Cardiac muscle cell (in vitro differentiated cells and primary cell): ENCODE measurements at places on chromosomes 7 and 10.

- DNase-seq, result no peak
Observed at GRCh38 chr7:43803865-43804264, 45.4 kb downstream of the BLVRA start.

DNA sequence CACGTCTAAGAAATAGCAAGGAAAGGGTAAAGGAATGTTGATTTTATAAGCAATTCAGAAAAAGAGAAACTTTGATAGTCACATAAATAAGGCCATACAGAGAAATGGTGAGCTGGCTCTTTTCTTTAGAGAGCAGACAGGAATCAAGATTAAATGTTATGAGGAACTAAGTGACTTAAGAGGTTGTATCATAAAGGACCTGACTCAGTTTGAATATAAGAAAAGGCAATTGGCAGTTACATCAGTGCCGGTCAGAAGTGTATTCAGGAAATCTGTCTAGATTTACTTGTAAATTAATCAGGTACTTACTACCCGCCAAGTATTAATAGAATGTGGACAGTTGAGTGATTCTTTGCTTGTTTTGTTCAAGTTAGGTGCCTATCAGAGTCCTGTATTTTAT lies 2.1 kb downstream of the MRPL32 start:
- no peak for DNase-seq

GRCh38 chr7:53218730-53219504 lies 183.5 kb downstream of the POM121L12 start:
- DNase-seq, result peak; percentile 45

- no peak for DNase-seq
Observed at GRCh38 chr7:471191-471865, 48.3 kb downstream of the PDGFA start.

DNA sequence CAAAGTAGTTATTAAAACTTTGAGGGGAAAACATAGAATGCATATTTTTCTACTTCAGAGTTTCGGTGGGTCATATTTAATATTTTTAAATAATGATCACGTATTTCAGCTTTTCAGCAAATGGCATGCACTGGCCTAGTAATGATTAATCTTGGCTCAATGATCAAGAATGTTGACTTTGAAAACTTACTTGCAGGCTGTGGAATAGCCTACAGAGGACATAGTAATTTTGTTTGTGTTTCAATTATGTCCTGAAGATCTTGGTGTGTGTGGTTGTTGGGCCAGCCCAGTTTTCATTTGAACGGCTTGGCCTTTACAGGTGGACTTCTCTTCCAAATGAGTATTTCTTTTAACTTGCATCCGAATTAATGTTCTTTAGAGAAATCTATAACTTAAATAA lies 35.1 kb downstream of the ADD3 start:
- DNase-seq, result no peak

DNA sequence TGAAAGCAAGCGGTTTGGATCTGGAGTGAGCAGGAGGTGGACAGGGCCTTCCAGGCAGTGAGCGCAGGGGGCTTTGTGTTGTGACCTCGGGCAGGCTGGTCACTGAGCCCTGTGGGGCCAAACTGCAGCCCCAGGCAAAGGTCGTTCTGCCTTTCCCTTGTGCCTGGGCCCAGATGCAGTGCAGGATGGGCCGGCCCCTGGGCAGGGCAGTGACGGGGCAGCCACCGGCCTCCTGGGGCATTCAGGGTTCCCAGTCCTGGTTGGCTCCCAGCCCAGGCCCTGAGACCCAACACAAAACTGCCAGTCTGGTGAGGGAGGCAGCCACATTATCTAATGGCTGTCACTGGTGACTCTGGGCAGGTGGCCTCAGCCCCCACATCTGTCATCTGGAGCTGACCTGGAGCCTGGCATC lies 7.1 kb downstream of the ARPC1B start:
- DNase-seq, result no peak

- no peak for DNase-seq
Observed at GRCh38 chr10:56318816-56319215, 42.2 kb downstream of the ZWINT start.

GRCh38 chr10:33066558-33067236 lies 108.7 kb upstream of the ITGB1 start:
- DNase-seq, result no peak

DNA sequence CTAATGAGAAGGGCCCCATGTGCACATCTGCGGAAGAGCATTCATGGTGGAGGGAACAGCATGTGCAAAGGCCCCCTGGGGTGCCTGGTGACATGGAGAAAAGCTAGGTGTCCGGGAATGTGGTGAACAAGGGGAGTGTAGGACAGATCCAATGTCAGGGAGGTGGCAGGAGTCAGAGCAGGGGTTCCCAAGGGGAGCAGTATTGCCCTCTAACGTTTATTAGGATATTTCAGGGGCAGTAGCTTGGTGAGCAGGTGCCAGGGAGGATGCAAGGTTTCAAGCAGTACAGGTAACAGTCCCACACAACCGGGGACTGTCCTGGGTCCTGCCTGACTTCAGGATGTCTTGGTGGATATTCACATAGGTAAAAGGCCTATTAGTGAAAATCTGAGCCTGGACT lies 209.6 kb downstream of the EMX2 start:
- DNase-seq, result no peak

DNA sequence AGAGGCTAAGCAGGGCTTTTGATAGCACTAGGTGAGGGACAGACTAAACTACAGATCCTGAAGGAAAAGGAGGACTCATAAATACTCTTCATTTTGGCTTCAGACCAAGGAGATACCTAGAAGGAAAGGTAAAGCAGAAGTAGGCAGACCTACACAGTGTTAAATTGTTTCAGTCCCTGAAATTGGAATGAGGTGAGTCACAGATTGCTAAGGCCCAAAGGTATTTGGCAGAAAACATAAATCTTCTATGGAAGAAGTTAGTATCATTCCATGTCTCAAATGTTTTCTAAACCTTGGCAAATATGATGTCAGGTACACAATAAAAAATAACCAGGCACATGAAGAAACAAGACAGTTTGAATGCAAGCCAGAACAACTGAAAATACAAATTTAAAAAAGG lies 30.0 kb downstream of the MTERF1 start:
- peak; percentile 14 for DNase-seq

DNA sequence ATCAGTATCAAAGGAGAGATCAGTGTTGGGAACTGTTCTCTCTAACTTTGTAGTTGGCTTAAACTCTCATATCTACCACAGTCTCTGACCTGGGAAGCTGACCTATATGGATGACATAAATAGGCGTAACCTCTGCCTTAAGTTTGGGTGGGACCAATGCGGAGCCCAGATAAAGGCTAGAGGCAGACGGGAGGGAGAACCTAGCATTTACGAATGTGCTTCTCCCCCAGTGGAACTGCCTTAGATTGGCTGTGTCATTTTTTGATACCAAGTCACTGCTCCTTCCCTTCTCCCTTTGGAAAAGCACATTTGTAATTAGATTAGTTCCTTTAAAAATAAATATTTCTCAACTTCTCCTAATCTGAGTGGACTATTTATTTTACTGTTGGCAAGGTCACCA lies 23.7 kb upstream of the LRRN3 start:
- DNase-seq, result no peak

DNA sequence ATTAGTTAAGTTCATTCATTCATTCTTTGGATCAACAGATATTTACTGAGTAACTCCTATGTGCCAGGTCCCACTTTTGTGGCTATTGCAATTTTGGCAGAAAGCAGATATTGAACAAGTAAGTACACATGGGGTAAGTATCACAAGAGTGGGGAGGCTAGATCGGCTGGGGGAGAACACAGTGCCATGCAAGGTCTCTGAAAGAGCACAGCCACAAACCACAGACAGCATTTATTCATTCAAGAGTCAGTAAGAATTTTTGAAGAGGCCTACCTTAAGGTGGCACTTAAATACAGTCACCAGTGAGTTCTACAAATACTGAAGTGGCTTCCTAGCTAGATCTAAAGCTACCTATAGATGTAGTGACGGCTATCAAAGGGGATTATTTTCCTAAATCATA lies 304.2 kb downstream of the RNLS start:
- no peak for DNase-seq

GRCh38 chr7:65971021-65971420 lies 11.0 kb downstream of the GUSB start:
- DNase-seq, result no peak

- DNase-seq, result no peak
Observed at GRCh38 chr10:132542086-132542775, 4.6 kb downstream of the INPP5A start.
